ENCODE measurements at places on chromosomes 1 and 21.

- DNase-seq: no peak
These were observed 1.4 kb downstream of the NPPB start for GRCh38 chr1:11857164-11857851.

DNA sequence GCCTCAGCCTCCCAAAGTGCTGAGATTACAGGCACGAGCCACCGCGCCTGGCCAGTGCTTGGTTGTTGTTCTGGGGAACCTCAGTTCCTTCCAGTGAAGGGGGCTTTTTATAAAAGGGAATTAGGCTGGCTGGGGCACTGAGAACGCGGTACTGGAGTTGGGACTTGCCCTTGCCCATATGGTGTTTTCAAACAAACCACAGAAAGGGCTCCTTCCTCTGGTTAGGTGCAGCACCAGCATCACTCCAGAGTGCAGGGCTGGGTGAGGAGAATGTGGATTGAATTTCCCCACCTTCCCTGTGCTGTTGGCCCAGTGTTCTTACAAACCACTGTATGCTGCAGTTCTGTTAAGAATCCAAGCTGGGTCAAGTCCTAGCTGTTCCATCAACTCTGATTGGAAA is 5.3 kb downstream of the MAN1C1 start:
- no peak for DNase-seq

GRCh38 chr1:107894605-107895004 is 70.4 kb downstream of the VAV3 start:
- DNase-seq: no peak

DNA sequence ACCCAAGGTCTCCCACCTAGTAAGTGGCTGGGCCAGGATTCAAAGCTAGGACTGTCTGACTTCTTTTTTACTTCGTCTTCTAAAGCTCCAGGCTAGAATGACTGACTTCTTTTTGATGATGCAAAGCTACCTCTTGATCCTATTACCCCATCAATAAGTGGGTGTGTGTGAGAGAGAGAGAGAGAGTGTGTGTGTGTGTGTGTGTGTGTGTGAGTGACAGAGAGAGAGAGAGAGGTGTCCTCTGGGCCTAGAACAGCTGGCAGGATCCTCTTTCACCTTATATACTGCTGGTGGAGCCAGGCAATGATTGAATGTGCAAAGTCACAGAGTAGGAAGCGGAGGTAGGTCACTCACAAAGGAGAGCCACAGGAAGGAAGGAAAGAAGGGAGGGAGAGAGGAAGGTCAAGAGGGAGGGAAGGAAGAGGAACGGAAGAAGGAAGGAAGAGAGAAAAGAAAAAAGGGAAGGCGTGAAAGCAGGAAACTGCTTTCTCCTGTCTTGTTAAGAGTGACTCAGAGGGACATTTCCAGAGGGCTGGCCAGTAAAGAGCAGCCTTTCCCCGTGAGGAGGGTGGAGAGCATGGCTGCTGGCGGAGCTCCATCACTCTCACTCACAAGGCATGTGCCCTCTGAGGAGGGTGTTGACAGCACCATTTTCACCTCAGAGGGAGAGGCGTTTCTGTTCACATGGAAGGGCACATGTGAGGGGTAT is 68.9 kb downstream of the CDC7 start:
- DNase-seq: no peak

DNA sequence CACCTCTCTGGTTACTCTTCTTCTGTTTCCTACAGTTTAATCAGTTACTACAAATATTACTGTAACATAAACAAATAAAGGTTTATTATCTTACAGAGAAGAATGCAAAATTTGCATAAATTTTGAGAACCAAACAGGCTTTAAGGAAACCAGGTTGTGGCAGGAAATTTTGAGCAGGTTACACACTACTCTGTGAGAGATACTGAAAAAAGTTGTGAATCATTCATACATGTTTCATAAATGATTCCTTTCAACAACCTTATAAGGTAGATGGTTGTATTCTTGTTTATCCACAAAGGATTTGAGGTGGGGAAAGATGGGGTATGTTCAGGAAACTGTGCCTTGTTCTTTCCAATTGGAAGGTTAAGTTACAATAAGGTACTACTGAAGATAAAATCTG is 58.6 kb downstream of the MAST2 start:
- no peak for DNase-seq

DNA sequence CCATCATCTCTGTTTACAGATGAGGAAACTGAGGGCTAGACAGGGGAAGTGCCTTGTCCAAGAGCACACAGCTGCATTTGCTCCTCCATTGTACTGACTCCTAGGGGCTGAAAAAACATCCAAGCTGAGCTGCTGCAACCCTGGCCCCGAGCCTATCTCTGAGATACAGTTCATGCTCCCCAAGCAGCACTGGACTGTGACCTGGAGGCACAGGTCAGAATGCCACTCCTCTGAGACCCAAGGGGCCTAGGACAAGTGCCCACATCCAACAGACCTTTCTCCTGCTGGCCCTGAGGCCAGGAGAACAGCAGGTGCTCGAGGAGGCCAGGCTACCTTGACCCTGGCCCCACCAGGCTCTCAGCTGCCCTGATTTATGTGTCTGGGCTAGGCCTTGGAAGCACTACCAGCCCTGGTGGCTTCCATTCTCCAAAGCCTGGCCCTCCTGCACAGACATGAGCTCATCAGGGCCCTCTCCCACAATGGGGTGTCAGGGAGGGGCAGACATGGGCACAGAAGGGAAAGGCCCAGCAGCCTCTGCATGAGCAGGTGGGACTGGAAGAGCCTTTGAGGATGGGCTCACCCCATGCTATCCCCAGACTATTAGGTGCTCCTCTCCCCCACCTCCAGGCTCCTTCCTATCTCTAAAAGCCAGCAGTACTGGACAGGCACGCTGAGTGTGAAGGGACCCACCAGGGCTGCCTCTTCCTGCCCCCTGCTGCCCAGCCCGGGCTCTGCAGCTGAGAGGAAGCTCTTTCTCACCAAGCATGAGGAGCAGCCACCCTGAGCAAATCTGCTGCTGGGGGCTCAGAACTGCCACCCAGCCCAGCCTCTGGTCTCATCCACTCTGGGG is 18.8 kb downstream of the ADGRB2 start:
- no peak for DNase-seq

DNA sequence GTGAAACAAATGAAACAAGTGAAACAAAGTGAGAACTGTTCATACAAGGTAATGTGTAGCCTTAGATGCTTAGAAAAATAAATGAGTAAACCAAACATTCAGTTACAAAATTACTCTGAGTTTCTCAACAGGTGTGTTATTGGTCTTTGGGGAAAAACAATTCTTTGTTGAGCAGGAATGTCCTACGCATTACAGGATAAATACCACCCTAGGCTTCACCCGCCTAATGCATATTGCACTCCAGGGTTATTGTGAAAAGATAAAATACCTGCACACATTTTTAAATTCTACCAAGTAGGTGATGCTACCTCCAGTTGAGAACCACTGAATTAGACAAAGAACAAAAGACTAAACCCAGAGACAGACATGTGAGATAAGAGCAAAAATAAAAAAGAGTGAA is 72.2 kb downstream of the ADAMTS1 start:
- no peak for DNase-seq

GRCh38 chr1:44265656-44266358 is 52.5 kb downstream of the DMAP1 start:
- DNase-seq: no peak

GRCh38 chr1:12453400-12454343 is 164.3 kb downstream of the DHRS3 start:
- DNase-seq: no peak

GRCh38 chr1:201630582-201630981 is 91.7 kb downstream of the NAV1 start:
- DNase-seq: no peak

DNA sequence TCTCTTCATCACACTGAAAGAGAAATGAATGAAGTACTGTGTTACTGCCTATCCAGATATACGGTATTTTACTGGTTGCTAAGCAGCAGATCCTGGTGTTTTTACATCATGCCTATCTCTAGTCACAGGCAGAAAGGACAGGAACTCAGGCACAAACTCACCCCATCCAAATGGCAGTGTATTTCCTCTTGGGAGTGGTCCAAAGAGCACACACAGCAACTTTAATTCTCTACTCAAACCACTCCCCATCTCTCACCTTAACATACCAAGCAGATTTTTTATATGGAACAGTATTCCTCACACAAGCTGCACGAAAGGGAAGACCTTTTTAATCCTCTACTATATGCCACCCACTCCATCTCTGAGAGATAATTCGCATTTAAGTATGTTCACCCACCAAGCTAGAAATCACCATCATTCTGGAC is 27.3 kb downstream of the EIF4G3 start:
- no peak for DNase-seq

GRCh38 chr1:35270836-35271235 is 2.3 kb downstream of the ZMYM4 start:
- no peak for DNase-seq

- DNase-seq: no peak
These were observed 77.2 kb upstream of the SIPA1L2 start for GRCh38 chr1:232707142-232707541.

GRCh38 chr1:162538815-162539431 is 22.6 kb upstream of the UAP1 start:
- DNase-seq: no peak

DNA sequence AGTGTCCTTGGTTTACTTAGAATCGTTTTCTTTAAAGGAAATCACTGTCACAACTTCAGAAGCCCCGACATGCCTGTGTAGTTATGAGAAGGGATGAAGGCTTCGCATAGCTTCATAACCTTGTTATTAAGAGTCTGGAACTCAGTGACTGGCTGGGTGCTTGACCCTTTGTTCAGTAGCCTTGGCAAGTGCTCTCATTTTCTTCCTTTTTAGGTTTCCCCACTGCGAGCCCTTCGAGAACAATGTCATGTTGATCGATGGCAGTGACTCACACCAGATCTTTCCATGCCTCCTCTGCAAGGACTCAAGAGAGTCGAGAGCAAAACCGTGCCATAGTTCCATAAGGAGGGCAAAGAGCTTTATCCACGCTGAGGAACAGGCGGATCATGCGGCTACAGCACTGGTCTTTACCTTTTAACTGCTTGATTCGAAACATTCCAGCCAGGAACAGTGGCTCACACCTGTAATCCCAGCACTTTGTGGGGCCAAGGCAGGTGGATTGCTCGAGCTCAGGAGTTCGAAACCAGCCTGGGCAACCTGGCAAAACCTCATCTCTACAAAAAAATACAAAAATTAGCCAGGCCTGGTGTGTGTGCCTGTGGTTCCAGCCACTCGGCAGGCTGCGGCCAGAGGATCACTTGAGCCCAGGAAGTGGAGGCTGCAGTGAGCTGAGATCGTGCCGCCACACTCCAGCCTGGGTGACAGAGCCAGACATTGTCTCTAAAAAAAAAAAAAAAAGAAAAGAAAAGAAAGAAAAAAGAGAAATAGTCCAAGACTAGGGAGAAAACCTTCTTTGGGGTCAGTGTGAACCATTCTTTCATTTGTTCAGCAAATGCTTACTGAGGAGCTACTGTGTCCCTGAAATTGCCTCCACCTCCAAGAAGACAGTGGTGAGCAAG is 95.4 kb upstream of the ERRFI1 start:
- DNase-seq: no peak

DNA sequence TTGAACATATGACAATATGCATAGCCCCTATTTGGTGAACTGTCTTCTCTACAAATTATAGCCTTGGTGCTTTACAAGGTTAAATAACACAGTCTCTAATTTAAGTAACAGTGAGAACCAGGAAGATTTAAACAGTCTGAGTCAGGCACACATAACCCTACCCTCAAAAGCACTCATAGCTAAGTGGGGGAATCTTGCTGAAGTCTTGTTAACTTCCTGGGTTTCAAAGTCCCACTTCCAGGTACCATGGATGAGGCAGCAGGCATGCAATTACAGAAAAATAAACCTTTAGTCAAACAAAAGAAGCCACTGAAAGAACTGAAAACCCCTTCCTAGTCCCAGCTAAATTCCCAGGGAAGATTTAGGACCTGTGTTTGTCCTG is 147.6 kb downstream of the PBX1 start:
- no peak for DNase-seq

GRCh38 chr1:214850432-214851050 is 232.0 kb upstream of the KCNK2 start:
- no peak for DNase-seq

GRCh38 chr1:78415165-78415564 is 75.6 kb upstream of the PTGFR start:
- DNase-seq: no peak

DNA sequence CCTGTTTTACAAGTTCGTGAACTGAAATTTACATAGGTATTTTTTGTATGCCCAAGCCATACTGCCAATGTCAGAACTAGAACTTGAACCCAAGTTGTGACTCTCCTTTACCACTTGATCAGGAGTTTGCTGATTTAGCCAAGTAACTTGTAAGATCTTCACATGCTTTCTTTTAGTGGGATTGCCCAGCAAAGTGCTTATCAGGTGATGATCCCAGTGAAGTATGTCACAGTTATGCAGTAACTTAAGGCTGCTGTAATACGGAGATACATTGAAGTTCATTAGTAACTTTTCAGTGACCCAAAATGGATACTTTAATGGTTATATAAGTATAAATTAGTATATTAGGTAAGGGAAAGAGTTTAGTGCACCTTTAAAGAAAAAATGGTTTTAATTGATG is 3.8 kb downstream of the SRSF11 start:
- DNase-seq: no peak

- no peak for DNase-seq
These were observed 93.9 kb upstream of the BEND5 start for GRCh38 chr1:48870596-48870995.

DNA sequence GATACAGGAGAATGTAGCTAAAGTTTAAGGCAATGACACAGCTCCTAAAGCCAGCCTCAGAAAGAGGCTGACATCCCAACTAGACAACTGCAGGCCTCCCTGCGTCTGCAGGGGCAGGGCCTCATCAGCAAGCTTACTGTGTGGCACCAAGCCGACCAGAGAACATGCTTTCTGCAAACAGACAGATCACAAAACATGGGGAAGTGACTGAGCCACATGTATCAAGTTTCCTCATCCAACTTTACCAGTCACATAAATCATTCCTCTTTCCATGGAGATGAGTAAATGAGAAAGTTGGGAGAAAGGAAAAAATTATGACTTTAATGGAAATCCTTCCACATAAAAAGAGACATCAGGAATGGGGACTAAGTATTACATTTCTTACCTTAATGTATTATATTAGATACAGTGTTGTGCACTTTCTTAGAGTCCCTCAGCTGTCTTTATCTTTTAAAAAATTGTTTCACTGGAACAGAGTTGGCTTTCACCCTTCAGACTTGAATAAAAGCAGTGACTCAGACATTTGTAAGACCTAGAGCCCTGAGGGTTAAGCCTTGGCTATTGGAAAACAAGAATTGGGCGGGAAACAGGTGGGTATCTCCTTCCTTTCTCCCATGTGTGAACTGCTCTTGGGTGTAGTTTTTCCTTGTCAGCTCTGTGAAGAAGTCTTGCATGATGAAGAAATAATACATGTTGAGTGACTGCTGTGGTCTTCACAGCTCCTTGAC is 305.7 kb upstream of the SNX7 start:
- DNase-seq: no peak

GRCh38 chr1:158998781-158999161 is 10.9 kb upstream of the IFI16 start:
- no peak for DNase-seq

DNA sequence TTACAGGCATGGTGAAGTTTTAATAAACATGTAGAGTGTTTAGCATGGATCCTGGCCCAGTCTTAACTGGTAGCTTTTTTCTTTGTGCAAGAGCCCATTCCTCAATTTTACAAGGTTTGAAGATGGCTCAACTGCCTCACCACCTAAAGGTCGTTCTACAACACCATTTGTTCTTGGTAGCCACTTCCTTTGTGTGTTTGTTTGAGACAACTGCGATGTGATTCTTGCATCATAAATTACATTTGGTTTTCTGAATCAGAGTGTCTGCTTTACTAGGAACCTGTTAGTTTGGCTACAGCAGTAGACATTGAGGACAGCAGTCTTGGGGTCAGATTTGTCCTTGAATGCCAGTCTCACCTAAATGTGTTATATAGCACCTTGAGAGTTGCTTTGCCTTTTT is 3.3 kb downstream of the PLEKHM2 start:
- DNase-seq: no peak

Measured in stimulated activated CD4-positive, alpha-beta T cell treated with anti-CD3 and anti-CD28 coated beads, Interleukin-15, amount 100 ng/mL, for 1 hour (primary cell).